ENCODE measurements at places on chromosomes 1 and 21. TPM values are rescaled to one million over a fixed set of nuclear protein-coding genes. Genes with fewer than 3 reads are reported as not detected.

GRCh38 chr21:17527240-17527639 is 14.4 kb downstream of the CXADR start:
- H3K4me3 ChIP-seq = no peak overlapping the region
- no peaks in the 10 kb centered on the region for H3K27me3 ChIP-seq
- no peaks in the 10 kb centered on the region for H3K36me3 ChIP-seq
- H3K27ac ChIP-seq = no peak overlapping the region
- H3K4me1 ChIP-seq = peaks cover 27% of the 10 kb centered on the region

- H3K4me3 ChIP-seq = no peak overlapping the region
- H3K27ac ChIP-seq = no peak overlapping the region
- H3K36me3 ChIP-seq = no peaks in the 10 kb centered on the region
- H3K27me3 ChIP-seq = no peaks in the 10 kb centered on the region
- no peaks in the 10 kb centered on the region for H3K4me1 ChIP-seq
Observed at GRCh38 chr1:110627764-110628163, 21.6 kb upstream of the KCNA2 start.

Gene KRTAP13-2
- total RNA-seq = not detected

DNA sequence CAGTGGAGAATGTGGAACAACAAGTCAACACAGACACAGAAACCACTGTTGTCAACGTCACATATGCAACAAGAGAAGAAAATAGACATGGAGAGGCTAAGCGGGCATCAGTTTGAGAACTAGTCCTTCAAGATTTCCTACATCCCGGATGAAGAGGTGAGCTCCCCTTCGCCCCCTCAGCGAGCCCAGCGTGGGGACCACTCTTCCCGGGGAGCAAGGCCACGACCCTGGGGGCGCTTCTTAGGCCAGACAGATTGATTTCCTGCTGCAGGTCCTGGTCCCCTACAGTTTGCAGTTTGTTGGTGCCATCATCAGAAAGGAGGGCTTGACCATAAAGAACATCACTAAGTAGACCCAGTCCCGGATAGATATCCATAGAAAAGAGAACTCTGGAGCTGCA is 113.0 kb downstream of the NBPF12 start:
- no peak overlapping the region for H3K27ac ChIP-seq
- H3K4me1 ChIP-seq = no peaks in the 10 kb centered on the region
- no peaks in the 10 kb centered on the region for H3K27me3 ChIP-seq
- no peaks in the 10 kb centered on the region for H3K36me3 ChIP-seq

Gene HFM1
- total RNA-seq = not detected

- H3K27me3 ChIP-seq = no peaks in the 10 kb centered on the region
- no peaks in the 10 kb centered on the region for H3K4me1 ChIP-seq
- no peak overlapping the region for H3K27ac ChIP-seq
- no peak for DNase-seq
Observed at GRCh38 chr1:103917795-103918194, 168.1 kb downstream of the AMY1C start.

Gene NCAM2
- 0.95 TPM for total RNA-seq

Gene S100A7
- total RNA-seq = not detected

Gene SETD4
- 9.7 TPM for total RNA-seq

Gene SPATA21
- not detected for total RNA-seq

Gene ZBTB8A
- 1.6 TPM for total RNA-seq

- no peaks in the 10 kb centered on the region for H3K27me3 ChIP-seq
- no peak for DNase-seq
- no peak overlapping the region for H3K4me3 ChIP-seq
- H3K27ac ChIP-seq = no peak overlapping the region
Observed at GRCh38 chr1:204320382-204320804, 39.3 kb downstream of the PLEKHA6 start.

Gene CASQ1
- total RNA-seq = not detected

All from right lobe of liver (tissue), 6 donors.